Glomerular endothelial cell (primary cell): ENCODE measurements at places on chromosomes 12 and 14. TPM values are rescaled to one million over a fixed set of nuclear protein-coding genes. Genes with fewer than 3 reads are reported as not detected.

LYZ gene
- total RNA-seq, result not detected in 2 replicates

GRCh38 chr12:45244561-45245343, 28.9 kb downstream of the ANO6 start:
- DNase-seq, result no peak

KRT2 gene
- not detected in 2 replicates for total RNA-seq

B4GALNT3 gene
- total RNA-seq, result 0.44 and 0.64 TPM in 2 replicates

- DNase-seq, result no peak
These were observed 16.6 kb downstream of the TAMALIN start for GRCh38 chr12:52023182-52023975.
